ENCODE measurements at places on chromosomes 7 and 10.

GRCh38 chr7:155119801-155120382 lies 49.8 kb downstream of the HTR5A start:
- no peak for DNase-seq

GRCh38 chr7:2214636-2215035 lies 18.1 kb downstream of the MAD1L1 start:
- DNase-seq, result no peak

DNA sequence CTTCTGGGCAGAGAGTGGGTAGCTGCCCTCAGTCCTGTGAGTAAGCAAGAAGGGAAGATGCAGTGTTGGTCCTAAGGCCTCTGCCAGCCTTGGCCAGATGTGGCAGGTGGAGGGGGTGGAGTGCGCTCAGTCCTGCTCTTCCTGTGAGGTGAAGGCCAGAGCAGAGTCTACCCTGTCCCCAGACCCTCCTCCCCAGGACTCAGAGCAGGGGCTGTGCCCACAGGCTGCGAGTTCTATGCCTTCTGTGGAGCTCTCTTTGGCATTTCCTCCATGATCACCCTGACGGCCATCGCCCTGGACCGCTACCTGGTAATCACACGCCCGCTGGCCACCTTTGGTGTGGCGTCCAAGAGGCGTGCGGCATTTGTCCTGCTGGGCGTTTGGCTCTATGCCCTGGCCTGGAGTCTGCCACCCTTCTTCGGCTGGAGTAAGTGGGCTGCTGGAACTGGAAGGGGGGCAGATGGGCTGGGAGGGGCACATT lies 4.0 kb downstream of the OPN4 start:
- DNase-seq, result no peak

DNA sequence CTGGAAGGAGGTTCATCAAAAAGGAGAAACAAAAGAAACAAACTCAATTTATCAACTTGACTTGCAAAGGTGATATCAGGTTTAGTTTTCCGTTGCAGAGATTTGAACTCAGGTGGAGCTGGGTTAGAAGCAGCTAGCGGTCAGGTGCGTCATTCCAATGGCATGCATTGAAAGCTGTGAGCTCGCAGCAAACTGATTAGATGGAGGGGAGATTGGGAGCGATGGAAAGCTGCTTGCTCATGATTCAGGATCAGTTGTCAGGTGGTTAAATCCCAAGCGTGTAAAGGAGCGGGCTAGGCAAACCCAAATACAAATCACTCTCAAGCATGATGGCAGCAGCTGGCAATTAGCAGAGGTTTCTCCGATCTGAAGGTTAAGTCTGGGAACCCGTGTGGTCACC lies 49.3 kb upstream of the AFAP1L2 start:
- DNase-seq, result no peak
